WTC11 (cell line): ENCODE measurements at places on chromosomes 6 and 20.

- no peak for DNase-seq
These were observed 98.2 kb downstream of the PTPRK start for GRCh38 chr6:128422200-128422599.

DNA sequence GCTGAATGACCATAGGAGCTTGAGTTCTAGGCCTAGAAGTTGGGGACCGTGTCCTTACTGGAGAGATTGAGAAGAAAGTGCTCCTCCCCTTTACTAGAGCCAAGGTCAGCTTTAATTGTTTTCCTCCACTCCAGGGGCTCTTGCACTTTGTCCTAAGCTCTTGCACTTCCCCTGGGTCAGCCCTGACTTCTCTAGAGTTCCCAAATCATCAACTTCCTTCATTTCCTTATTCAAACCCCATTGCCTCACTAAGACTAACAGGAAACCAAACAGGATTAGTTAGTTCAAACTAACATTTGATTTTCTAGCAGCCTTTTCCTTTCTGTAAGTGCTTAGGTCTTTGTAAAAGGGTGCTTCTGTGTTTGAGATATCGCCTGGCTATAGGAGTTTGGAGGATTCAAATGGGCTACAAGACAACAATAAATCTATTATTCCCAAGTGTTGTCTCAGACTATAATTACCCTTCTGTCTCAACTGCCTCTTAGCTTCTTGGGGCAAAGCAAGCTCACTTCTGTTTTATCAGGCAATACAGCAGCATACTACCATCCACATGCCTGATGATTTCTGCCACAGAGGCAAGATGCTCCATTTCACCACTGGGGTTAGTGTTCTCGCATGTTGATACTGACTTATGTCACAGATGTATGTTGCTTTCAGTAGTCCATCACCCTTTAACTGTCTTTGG is 12.8 kb upstream of the DTNBP1 start:
- no peak for DNase-seq

- no peak for DNase-seq
These were observed 61.8 kb downstream of the BMP6 start for GRCh38 chr6:7787731-7788130.

DNA sequence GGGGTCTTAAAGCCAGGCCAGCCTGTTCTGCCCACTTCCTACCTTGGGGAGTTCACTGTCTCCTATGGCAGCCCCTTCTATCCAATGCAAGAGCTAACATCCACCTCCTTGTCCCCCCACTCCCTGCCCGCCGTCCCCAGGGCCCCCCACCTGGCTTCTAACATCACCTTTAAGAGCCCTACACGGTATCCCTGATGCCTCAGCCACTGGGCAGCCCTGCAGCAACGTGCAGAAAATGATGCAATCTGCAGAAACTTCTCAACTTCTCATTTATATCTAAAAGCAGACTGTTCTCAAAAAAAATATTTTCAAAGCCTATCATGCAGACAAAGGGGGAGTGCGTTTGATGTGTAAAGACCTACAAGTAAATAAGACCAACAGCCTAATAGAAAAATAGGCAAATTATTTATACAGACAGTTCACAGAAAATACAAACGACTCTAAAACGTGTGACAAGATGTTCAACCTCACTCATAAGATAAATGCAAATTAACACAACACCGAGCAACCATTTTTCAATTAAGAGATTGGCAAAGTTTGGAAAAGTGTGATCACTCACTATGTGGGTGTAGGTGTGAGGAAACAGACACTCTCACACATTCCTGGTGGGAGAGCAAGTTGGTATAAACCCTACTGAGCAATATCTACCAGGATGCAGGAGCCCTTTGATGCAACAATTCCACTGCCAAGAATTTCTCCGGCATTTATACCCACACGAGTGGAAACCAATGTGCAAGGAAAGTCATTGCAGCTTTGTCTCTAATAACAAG is 15.1 kb upstream of the HCK start:
- no peak for DNase-seq
